ENCODE measurements at places on chromosomes 5 and 9.
A peak's percentile ranks its signal among the peaks of the same experiment; 100 is the strongest.

GRCh38 chr5:150797384-150797783 is 18.8 kb downstream of the SMIM3 start:
- no peak for DNase-seq

DNA sequence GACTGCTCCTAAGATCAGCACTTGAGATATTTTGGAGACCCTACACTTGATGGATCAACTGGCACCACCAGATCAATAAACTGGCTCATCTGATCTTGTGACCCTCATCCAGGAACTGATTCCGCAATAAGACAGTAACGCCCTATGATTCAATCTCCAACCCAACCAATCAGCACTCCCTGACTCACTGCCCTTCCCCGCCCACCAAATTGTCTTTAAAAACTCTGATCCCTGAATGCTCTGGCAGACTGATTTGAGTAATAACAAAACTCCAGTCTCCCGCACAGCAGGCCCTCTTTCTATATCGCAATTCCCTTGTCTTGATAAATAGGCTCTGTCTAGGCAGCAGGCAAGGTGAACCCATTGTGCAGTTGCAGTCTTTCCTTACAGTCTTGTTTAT is 677.0 kb downstream of the LRRC70 start:
- no peak for DNase-seq

DNA sequence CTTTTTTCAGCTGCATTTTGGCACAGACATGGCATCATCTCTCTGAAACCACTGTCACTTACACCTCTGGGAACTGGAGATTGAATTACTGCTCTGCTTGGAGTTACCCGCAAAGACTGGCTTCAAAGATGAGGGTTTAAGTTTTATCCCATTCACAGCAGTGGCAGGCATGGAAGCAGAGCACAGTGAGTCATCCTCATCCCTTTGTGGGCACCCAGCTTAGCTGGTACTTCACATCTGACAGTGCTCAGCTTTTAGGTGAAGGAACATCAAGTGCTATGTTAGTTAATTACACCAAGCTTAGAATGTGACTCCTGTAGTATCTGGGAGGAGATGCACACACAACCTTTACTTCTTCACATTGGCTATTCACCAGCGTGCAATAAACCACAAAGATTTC is 24.8 kb upstream of the ALDH1A1 start:
- DNase-seq, result no peak

DNA sequence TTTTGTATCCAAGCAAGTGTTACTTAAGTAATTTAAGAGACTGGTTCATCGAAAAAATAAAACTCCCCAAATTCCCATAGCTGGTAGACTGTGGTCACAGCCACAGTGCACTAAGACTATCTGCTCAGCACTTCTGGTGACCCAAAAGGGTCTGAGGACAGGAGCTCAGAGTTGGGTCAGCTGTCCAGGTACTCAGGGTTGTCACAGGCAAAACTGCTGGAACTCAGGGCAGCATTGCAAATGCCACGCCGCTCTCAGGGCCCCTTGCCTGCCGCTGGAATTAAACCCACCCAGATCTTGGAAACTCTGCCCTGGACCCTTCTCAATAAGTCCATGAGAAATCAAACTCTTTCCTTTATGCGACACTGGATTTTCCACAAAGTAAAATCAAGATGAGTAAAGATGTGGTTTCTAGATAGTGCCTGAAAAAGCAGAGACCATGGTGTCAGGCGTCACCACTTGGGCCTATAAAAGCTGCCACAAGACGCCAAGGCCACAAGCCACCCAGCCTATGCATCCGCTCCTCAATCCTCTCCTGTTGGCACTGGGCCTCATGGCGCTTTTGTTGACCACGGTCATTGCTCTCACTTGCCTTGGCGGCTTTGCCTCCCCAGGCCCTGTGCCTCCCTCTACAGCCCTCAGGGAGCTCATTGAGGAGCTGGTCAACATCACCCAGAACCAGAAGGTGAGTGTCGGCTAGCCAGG is at the start of gene IL13:
IL13 (plus strand) TSS at position 498 of the 705 bp plus-strand sequence; CDS start at position 512, 14 bp downstream.
- no peak for DNase-seq

DNA sequence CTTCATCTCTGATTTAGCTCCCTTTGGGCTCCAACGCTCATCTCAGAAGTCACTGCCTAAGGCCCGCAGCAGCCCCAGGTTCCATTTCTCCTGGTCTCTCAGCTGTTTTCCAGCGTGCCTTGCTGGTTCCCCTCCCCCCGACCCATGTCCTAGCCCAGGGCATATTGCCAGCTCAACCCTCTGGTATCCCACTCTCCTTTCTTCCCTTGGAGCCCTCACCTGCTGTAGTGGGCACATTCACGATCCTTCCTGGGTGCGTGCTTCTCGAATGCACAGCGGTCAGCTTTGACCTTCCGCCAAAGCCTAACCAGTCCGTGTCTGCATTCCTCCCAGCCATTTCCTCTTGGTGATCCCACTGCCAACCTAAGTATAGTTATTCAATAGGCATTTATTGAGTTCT is 36.1 kb downstream of the CFAP90 start:
- no peak for DNase-seq

DNA sequence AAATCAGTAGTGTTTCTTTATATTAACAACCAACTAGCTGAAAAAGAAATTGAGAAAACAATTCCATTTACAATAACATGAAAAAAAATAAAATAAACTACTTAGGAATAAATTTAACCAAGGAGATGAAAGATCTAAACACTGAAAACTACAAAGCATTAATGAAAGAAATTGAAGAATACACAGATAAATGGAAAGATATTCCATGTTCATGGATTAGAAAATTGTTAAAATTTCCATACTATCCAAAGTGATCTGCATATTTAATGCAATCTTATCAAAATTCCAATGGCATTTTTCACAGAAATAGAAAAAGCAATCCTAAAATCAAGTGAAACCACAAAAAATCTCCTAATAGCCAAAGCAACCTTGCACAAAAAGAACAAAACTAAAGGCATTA is 320.2 kb upstream of the GRAMD2B start:
- DNase-seq, result no peak

- peak; percentile 25 for DNase-seq
Measured at GRCh38 chr5:101977729-101978345, 318.2 kb downstream of the SLCO4C1 start.

DNA sequence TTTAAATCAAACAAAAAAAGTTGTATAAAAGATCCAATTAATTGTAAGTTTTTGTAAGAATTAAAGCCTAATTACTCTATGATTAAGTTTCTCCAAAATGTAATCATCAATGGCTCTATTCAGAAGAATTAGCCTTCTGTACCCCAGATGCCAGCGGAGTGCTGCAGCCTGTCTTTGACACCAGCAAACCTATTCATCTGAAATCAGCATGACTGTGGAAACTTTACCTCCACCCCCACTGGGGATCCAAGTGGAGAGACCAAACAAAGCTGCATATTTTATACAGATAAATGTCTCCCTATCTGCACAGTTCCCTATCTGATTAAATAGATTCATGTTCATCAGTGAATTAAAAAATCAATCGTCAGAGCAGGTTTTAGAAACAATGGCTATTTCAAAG is 426.8 kb downstream of the KIAA0825 start:
- DNase-seq, result no peak

GRCh38 chr5:156824800-156825199 is 25.3 kb upstream of the PPP1R2B start:
- DNase-seq, result peak; percentile 63

DNA sequence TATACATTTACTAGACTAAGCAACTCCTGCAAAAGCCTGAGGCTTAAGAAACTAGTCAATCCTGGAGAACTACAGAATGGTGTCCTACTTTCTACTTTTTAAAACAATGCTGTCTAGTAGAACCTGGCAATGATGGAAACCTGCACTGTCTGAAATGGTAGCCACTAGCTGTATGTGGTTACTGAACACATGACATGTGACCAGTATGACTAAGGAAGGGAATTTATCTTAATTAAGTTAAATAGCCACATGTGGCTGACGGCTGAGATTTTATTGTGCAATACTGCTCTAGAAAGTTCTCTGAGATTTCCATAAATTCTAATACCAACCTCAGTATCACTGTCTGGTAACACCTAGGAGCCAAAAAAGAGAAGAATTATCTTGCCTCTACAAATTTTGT is 44.9 kb upstream of the RAPGEF6 start:
- DNase-seq, result peak; percentile 83

GRCh38 chr5:97608501-97608900 is 425.5 kb upstream of the RIOK2 start:
- DNase-seq, result peak; percentile 15

GRCh38 chr9:105205787-105206495 is 38.5 kb upstream of the SLC44A1 start:
- DNase-seq, result peak; percentile 93

DNA sequence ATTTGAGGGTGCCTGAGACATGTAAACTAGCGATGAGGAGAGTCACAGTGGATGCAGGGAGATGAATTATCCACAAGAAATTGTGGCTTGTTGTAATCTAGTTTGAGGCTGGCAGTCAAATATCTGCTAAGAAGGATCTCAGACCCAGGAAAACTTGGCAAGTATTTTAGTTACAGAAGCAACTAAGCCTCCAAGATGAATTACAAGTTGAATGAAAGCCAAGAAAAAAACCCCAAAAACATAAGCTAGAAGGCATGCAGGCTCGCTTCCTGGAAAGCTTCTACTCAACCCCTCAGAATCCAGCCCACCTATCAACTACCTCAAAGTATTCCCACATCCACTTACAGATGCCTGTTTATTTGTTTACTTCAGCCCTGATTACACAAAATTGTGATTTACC is 696.9 kb downstream of the MAT2B start:
- peak; percentile 86 for DNase-seq

DNA sequence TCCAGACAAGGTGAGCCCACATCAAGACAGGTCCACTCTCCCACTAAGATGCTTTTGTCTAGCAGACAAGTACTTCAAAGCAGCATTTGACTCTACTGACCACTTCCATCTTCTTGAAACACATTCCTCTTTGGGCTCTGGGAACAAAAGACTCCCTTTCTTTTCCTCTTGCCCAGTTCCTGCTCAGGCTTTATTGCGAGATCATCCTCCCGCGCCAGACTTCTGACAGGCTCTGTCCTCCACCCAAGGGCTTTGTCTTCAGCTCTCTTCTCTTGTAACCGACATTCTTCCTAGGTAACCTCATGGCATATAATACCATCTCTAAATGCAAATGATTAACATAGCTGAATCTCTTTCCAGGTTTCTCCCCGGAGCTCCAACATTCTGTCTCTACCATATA is 85.8 kb downstream of the NUDT12 start:
- DNase-seq, result no peak

- no peak for DNase-seq
Measured at GRCh38 chr9:3238236-3238635, 287.6 kb downstream of the RFX3 start.

GRCh38 chr9:129626625-129627284 is 792 bp downstream of the NTMT1 start:
- DNase-seq, result peak; percentile 90

DNA sequence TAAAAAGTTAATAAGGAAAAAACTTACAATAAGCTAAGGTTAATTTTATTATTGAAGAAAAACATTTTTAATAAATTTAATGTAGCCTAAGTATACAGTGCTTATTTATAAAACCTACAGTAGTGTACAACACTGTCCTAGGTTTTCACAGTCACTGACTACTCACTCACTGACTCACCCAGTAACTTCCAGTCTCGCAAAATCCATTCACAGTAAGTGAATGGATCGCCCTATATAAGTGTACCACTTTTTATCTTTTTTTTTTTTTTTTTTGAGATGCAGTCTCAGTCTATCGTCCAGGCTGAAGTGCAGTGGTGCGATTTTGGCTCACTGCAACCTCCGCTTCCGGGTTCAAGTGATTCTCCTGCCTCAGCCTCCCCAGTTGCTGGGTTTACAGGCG is 47.7 kb downstream of the FNIP1 start:
- peak; percentile 28 for DNase-seq

- no peak for DNase-seq
Measured at GRCh38 chr9:135074354-135075233, 12.9 kb upstream of the OLFM1 start.

DNA sequence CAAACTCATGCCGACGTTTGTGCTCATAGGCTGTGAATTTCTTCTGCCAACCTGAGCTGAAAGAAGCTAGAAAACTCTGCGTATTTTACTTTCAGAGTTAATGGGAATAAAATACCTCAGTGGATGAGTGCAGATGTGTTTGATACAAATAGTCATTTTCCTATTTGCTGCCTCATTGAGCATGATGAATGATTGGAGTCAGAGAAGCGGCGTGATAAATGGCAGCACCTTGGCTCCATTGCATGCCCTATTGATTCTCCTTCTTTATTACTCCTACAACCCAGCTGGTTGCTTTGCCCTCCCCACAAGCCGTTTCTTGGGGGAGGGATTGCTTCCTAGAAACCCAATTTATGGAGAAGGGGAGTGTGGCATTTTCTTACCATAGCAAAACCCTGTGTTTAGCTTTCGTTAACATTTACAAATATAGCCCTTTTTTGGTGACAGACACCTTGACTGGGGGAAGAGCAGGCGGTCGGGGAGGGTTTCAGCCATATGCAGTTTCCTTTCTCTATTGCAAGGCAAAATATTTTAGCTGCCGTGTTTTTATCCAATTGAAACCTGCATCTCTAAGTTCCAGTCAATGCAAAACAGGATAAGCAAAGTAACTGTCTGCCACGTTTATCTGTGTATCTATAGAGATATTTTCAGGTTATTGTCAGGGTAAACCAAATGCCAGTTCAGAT is 93.1 kb upstream of the TBCA start:
- no peak for DNase-seq

DNA sequence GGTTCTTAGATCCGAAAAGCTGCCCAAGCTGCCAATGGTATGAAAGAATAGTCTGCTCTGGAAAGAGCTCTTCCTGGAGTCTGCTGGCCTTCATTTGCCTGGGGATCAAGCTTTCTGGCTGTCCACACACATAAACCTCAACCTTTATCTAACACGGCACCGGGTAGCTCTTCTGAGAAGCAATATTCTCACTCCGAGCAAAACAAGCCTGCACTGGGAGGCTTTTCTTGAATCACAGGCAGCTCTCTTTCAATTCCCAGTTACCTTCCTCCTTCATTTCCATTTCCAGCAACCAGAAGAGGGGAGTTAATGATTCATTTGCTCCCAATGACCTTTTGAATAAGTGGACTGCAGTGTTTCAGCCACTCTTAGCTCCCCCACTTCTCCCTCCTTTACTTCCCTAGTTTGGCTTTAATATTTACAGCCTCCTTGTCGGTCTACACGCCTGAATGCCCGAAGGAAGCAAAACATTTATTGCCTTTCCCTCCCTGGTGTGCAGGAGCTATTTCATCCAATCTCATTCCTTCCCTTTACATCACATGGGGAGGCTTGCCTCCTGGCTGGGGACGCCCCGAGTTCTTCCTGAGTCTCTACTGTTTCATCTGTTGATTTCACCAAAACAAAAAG is 187.1 kb downstream of the ARHGEF28 start:
- DNase-seq, result no peak

- DNase-seq, result peak; percentile 90
Measured at GRCh38 chr5:122756264-122756911, 18.5 kb upstream of the SNX2 start.

GRCh38 chr5:105146867-105147266 is 1584.3 kb upstream of the NUDT12 start:
- no peak for DNase-seq

All from fibroblast of upper back skin (primary cell).